Thyroid gland (tissue), 4 donors: ENCODE measurements at places on chromosomes 7 and 10. TPM values are rescaled to one million over a fixed set of nuclear protein-coding genes. Genes with fewer than 3 reads are reported as not detected.

MYL10 gene
- total RNA-seq: not detected

DNA sequence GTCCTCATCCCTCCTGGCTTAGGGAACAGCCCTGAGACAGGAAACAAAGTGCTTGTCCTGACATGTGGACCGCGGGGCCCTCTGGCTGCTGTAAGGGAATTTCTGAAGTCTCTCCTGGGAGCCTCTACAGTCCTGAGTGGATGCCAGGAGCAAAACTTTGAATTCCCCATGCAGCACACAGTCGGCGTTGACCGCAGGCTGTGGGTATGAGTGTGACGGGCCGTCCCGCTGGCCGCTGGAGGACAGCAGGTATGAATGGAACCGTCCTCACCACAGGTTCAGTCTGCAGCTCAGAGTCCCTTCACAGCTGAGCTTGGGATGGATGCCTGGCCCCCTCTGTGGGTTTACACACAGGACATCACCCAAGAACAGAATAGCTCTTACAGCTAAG is 94.9 kb downstream of the GPR26 start:
- no peak for DNase-seq
- H3K4me1 ChIP-seq: no peaks in the 10 kb centered on the region
- H3K27ac ChIP-seq: no peak overlapping the region
- no peak overlapping the region for H3K4me3 ChIP-seq
- no peaks in the 10 kb centered on the region for H3K27me3 ChIP-seq

DNA sequence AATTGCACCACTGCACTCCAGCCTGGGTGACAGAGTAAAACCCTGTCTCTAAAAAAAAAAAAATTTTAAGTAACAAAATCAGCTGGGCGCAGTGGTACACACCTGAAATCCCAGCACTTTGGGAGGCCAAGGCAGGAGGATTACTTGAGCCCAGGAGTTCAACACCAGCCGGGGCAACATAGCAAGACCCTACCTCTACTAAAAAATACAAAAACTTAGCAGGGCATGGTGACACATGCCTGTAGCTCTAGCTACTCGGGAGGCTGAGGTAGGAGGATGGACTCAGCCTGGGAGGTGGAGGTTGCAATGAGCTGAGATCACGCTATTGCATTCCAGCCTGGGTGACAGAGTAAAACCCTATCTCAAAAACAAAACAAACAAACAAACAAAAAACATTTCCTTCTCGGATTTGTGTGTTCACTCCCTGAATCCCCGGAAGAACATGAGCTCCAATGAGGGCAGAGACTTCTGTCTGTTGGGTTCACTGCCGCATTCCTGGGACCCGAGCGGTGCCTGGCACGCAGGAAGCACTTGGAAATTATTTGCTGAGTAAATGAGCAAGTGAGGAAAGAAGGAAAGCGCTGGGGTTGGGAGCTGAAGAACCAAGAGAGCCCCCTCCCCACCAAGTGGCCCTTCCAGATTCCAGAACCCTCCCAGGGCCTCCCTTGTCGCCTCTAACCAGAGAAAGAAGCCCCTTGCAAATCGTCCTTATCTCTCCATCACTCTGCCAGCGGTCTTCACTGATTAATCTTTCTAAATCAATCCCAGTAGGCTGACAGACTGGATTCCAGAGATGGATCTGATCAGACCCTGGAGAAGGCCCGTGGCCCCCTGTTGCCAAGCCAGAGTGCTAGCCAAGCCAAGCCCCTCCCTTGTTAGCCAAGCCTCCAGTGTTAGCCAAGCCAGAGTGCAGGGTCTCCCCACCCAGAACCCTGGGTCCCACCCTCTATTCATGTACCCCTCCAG is 6.2 kb downstream of the TNRC18 start:
- no peaks in the 10 kb centered on the region for H3K27me3 ChIP-seq
- peak overlapping the region; percentile 98 for H3K27ac ChIP-seq
- no peak overlapping the region for H3K4me3 ChIP-seq
- H3K36me3 ChIP-seq: no peaks in the 10 kb centered on the region

ZNRF2 gene
- 48.0 TPM for total RNA-seq
